ENCODE measurements at places on chromosomes 4 and X.

- no peak for DNase-seq
These were observed 1548.7 kb downstream of the PCDH7 start for GRCh38 chr4:32268863-32269262.

- DNase-seq = no peak
These were observed 26.1 kb upstream of the CXCL13 start for GRCh38 chr4:77579406-77580076.

- DNase-seq = no peak
These were observed 194.0 kb upstream of the HHIP start for GRCh38 chr4:144451766-144452450.

DNA sequence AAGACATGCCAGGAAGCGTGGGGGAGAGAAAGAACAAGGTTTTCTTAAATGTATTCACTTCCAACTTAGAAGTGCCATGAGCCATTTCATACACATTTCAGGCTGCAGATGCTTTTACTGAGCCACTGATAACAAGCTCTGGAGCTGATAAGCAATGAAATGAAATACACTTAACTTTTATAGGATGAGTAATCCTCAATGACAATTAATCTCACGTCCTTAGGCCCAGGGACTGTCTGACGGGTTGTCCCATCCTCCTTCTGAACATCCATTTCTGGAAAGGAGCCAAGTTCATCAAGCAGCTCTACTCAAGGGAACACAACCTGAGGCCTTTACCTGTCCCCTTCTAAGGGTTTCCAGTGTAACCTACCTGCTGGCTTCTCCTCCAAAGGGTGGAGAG lies 121.2 kb downstream of the PARM1 start:
- no peak for DNase-seq

DNA sequence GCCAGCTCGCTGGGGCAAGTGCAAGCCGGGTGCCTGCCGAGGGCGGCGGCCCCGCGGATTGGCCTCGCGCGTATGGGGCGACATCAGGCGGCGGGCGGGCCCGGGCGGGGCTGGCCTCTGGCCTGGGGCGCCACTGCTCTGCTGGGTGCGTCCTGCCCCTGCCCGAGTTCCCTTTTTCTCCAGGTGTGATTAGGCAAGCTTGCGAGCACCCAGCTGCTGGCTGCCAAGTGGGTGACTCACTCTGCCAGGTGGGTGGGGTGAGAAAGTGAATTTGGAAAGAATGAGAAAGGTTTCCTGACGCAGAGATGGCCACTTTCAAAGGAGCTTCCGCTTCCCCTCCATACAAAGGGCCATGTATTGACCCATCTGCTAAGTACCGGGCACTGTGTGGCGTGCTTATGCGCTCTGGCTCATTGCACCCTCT lies 32.5 kb downstream of the FGFBP1 start:
- peak; percentile 9 for DNase-seq
